AG09309 (cell line): ENCODE measurements at places on chromosomes 5 and 9.
A peak's percentile ranks its signal among the peaks of the same experiment; 100 is the strongest.

GRCh38 chr5:42784132-42784531 lies 27.5 kb downstream of the CCDC152 start:
- no peak for DNase-seq

DNA sequence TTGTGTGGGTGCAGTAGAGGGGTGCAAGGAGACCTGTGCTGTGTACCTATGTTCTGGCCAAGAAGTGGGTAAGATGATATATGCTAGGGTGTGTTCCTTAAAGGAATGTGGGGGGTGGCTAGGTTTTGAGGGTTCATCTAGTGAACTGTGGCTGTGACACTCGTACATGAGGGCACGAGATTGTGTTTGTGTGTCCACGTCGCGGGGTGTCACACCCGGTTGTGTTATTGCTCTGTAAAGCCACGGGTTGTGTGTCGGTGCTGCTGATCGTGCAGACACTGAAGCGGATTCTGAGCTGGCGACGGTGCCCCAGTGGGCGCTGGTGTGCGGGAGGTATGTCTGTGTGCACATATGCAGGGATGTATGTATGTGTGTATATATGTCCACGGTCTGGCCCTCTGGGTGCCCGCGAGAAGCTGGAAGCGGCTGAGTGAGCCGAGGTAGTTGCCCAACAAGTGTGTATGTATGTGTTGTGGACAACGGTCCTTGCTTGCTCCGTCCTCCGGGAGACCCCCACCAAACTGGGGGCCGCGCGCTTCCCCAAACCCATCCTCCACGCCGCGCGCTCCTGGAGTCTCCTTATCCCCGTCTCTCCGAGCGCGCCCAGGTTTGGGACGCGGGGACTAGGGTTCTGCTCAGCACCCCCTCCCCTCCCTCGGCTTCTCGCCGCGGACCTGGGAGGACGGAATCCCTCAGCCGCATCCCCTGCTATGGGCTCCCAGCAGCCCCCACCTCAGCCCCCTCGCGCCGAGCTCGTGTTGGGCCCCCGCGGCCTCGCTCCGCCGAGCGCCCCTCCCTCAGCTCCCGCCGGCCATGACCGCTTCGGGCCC lies 639 bp downstream of the PCDH1 start:
- DNase-seq = no peak

DNA sequence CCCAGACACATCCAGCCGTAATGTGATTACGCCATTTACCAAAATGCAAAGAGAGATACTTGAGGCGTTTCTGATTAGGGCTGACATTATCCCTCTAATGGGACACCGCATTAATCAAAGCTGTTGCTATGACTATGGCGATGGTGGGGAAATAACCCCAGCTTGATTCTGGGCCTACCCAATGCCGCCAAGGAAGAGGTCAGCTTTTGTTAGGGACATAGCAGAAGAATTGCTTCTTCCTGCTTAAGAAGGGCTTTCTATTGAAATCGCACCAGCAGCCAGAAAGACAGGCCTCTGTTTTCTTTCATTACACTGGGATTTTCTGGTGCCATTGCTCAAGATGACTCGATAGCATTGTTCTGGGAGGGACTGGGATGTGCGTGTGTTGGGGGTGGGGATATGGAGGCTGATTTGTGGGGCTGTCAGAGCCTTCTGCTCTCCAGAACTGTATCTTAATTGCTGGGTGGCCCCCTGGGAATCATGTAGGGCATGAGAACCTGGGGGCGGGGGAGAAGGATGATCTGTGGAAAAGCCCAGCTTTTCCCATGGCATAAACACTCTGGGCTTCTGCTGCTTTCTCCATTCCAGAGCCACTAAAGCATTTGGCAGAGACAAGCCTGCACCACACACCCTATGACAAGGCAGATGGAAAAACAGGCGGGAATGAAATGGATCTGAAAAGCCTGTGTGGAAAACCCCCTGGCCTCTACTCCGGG lies 106.5 kb upstream of the RAD23B start:
- DNase-seq = no peak

DNA sequence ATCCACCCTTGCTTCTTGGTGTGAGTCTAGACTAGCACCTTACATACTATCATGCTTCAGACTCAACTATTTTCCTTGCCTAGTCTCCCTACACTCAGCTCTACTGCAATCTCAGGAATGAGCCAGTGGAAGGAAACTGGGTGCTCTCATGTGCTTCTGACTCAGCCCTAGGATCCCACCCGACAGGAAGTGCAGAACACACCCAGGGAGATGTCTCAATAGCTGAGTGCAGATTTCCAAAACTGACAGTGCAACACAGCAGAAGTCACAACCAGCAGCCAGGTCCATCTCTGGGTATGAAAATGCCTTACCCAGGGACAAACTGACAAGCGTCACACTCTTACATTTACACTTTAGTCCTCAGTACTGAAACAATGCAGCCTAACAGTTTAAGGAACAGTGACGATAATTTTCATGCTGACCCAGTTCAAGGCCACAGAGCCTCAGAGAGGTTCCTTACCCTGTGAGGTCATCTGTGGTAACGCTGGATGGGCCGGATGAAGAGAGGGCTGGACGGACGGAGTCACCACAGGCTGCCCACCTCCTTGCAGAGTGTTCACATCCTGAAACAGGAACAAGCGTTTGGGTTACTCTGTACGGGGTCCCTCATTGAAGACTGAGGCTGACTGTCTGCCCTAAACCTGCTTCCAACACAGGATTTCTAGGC lies 33.0 kb downstream of the FKBP15 start:
- peak; percentile 75 for DNase-seq

DNA sequence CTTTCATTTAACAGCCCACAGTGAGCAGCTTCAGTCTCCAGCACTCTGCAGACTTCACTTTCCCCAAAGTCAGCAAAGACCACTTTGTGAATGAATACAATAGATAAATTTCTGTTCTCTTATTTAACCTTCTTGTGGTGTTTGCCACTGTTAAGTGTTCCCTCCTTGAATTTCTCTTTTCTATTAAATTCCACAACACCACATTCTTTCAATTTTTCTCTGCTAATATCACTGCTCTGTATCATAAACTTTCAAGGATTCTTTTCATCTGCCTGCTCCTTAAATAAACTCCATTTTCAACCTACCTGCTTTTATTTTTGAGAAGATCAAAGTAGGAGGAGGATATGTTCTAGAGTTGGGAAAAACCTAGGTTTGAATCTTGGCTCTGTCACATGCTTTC lies 739.5 kb upstream of the GRAMD2B start:
- no peak for DNase-seq

- no peak for DNase-seq
Measured at GRCh38 chr5:76331126-76331525, 72.0 kb upstream of the IQGAP2 start.

- no peak for DNase-seq
Measured at GRCh38 chr5:36877667-36878391, 1.3 kb downstream of the NIPBL start.

DNA sequence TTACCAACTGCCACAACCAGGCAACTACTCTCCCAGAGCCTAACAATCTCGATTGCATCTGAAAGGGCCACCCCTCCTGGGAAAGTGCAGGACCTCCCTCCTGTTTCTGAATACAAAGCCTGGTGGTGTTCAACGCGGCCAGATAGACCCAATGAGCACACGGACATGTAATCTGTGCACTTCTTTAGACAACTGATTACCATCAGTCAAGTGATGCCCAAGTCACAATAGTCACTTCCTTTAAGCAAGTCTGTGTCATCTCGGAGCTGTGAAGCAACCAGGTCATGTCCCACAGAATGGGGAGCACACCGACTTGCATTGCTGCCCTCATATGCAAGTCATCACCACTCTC lies 739 bp downstream of the C9orf72 start:
- DNase-seq = no peak

DNA sequence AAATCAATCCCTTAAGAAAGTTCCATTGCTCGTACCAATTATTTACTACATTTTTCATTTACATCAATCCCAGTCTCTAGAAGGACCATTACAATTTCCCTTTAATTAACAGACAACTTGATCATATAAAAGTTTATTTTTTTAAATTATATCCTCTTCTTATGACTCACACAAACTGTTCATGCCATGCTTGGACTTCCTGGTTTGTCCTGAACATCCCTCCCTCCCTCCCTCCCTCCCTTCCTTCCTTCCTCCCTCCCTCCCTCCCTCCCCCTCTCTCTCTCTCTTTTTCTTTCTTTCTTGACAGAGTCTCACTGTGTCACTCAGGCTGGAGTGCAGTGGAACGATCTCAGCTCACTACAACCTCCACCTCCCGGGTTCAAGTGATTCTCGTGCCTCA lies 11.6 kb upstream of the CLTB start:
- no peak for DNase-seq

DNA sequence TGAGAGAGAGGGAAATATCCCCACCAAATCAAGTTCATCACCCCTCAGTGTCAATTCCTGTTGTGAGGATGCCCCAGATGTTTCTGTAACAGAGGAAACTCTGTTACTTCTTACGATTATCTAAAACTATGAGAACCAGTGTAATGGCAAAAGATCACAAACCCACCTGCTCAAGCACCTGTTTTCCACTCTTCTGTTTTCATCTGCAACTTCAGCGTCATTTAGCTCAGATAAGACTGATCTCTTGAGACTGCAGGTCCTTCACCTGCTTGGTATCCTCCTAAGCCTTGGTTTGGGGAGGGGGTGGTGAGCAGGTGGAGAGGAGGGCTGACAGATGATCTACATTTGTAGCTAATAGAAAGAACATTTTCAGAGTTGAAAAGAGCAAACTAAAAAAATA lies 229.3 kb downstream of the SLF1 start:
- no peak for DNase-seq

- DNase-seq = peak; percentile 62
Measured at GRCh38 chr5:133240425-133241091, 188.7 kb downstream of the HSPA4 start.

GRCh38 chr5:171107669-171108068 lies 201.4 kb upstream of the TLX3 start:
- DNase-seq = no peak

DNA sequence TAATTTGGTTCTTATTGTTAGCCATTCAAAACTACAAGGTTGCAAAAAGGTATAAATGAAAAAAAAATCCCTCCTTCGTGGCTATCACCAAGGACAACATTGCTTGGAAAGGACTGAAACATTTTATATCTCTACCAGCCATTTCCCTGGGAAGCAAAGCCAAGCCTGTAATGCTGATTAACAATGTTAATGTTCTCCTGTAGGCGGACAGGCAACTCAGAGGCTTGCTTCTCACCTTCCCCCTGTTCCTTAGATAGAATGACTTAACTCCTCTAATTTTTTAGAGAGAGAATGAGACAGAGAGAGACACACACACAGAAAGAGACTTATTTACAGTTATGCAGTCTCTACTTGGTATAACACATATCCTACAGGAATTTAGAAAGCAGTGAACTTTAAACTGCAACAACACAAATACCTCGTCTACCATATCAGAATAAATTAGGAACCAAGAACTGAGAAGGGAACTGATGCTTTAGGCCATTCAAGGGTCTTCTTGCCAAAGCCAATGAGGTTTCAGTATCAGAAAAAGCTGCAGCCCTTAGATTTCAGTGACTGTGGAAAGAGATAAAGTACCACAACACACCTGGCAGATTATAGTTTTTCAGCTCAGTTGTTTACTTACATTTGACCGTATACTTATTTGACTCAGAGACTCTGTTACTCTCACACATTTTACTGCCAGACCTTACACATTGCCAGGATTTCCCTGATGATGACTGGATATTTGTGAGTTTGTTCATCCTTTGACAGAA lies 20.9 kb upstream of the MAN2A1 start:
- no peak for DNase-seq

DNA sequence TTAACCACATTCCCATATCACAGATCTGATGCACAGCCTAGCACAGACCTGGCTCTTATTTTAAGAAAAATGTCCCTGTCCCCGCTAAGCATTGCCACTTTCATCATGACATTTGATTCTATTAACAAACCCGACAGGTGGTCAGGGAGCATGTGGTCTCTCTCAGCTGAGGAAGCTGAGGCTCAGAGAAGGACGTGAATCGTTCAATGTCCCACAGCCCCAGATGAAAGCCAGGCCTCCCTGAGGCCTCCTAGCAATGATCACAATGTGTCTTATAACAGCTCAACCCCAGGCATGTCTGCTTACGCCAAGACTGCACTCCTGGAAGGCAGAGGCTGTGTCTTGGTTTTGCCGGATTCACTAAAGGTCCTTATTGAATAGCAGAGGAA lies 10.4 kb upstream of the CRB2 start:
- no peak for DNase-seq

DNA sequence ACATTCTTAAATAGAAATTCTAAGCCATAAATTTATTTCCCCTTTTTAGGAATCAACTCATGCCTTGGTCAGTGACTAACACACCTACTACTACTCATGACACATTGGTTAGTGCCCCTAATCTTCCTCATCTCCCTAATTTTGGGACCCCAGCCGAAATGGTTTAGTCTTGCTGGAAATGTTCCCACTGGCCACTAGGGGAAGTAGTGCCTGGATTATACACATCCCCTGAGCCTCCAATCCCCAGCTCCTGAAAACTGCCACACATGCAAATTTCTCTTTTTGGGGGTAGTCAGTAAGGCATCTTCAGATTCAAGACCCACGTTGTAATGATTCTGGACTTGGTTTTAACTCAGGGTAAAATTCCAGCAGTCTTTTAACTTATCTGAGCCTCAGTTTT lies 79.8 kb downstream of the HSD17B3 start:
- no peak for DNase-seq

DNA sequence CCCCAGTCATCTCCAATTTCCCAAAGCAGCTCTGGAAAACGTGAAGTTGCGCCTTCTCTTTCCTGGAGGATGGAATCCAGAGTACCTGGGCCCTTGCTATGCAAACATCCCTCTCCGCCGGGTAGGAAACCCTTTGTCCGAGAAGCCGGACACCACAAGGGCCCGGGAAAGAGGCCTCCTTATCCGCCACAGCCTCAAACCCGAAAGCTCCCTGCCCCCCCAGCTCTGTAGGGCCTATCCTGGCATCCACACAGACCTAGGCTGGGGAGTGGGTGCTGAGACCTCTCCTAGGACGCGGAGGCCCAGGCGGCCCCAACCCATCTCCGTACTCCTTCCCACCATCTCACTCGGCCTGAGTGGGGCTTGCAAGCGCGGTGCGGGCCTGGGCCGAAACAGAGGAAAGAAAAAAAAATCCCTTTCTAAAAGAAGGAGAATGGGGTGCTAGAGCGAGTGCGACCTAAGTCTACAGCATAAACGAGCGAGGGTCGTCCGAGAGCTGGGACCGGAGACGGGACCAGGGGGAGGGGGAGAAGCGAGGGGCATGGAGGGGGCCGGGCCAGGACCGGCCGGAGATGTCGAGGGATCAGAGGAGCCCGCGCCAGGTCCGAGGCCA lies 624 bp downstream of the FBXW11 start:
- no peak for DNase-seq

- peak; percentile 8 for DNase-seq
Measured at GRCh38 chr9:113519426-113520108, 56.0 kb downstream of the RGS3 start.

- DNase-seq = no peak
Measured at GRCh38 chr5:177496070-177496726, 1.2 kb downstream of the PDLIM7 start.
